ENCODE measurements at places on chromosomes 3 and 15.

- peak; percentile 42 for DNase-seq
Observed at GRCh38 chr3:182979674-182980191, 605 bp downstream of the DCUN1D1 start.

DNA sequence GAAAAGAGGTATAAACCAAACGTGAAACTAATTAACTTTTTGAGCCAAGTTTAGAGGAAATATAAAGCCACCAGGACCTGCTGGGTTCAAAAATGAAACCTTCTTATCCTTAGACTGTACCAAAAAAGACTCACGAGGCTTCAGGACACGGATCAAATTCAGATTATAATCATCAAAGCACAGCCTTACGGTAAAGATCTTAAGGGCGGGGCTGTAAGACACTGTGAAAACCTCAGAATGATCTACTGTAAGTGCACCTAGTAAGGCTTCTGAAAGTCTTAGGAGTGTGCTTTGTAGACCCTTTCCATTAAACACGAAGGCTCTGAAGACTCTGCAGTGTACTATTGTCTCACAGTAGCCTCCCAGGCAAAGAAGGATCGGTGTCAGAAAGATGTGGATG, 26.8 kb downstream of the TARS3 start:
- no peak for DNase-seq

GRCh38 chr3:120272286-120272685, 12.7 kb downstream of the GPR156 start:
- no peak for DNase-seq

- no peak for DNase-seq
Observed at GRCh38 chr15:69304182-69304545, 5.5 kb downstream of the PAQR5 start.

GRCh38 chr15:89175617-89176191, 45.7 kb downstream of the RLBP1 start:
- DNase-seq: no peak
